ENCODE measurements at places on chromosomes 3 and 15.

DNA sequence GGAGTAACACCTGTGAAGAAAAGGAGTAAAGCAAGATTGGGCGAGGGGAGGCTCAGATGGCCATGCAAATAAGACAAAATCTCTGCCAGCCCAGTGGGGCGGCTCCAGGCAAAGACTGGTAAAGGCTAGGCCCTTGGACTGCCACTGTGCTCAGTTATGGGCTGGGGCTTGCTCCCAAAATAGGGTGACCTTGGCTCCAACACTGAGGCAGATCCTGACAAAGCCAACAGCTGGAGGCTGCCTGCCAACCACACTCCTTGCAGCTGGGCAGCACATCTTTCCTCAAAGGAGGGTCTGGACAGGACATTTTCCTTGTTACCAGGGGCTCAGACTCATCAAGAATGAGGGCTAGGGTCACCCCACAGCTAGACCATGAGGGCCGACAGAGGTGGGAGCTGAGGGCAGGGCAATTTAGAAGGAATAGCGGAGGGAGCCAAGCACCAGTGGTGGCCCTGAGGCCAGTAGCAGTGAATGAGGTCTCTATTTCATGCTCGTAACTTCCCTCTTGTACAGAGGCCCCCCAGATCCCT lies 86.1 kb downstream of the CHRD start:
- H3K27ac ChIP-seq: no peak overlapping the region
- DNase-seq: no peak
- peaks cover 4% of the 10 kb centered on the region for H3K4me1 ChIP-seq
- H3K4me3 ChIP-seq: no peak overlapping the region
- no peaks in the 10 kb centered on the region for H3K36me3 ChIP-seq

DNA sequence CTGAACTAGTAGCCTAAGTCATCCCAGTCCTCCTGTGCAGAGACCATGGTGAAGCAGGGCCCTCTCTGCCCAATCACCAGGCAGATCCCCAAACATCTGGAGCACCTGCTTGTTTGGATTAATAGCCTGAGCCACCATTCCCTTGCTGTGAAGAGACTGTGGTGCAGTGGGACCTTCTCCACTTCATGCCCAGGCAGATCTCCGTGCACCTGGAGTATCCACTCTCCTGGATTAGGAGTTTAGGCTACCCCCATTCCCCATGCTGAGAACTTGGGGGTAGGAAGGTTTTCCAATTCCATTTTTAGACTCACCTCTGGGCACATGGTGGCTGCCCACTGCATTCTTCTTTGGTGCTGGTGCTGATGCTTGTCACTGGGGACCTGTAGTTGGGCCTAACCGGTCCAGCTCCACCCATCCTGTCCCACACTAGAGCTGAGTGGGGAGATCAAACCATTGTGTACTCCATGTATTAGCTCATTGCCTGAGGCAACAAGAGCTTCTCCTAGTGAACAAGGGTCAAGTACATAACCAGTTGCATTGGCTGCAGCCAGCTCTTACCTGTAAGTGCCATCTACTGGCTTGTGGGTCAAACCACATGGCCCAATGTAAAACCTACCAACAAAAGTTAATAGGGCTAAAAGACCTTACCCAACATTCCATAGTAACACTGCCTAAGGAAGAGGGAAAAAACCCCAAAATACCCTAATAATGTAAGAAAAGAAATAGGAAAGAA lies 382.5 kb upstream of the CBLB start:
- peaks cover 16% of the 10 kb centered on the region for H3K36me3 ChIP-seq
- H3K4me1 ChIP-seq: peaks cover 16% of the 10 kb centered on the region
- H3K27me3 ChIP-seq: no peaks in the 10 kb centered on the region
- H3K27ac ChIP-seq: no peak overlapping the region
- DNase-seq: no peak

GRCh38 chr3:105719791-105720190 lies 149.0 kb downstream of the CBLB start:
- H3K27ac ChIP-seq: peak overlapping the region; percentile 57
- peaks cover 24% of the 10 kb centered on the region for H3K4me1 ChIP-seq
- H3K4me3 ChIP-seq: no peak overlapping the region
- no peaks in the 10 kb centered on the region for H3K27me3 ChIP-seq

GRCh38 chr3:126578702-126579101 lies 20.0 kb upstream of the C3orf22 start:
- DNase-seq: no peak
- H3K4me3 ChIP-seq: no peak overlapping the region
- H3K27ac ChIP-seq: no peak overlapping the region
- H3K36me3 ChIP-seq: no peaks in the 10 kb centered on the region
- peaks cover 17% of the 10 kb centered on the region for H3K27me3 ChIP-seq

- peaks cover 4% of the 10 kb centered on the region for H3K27me3 ChIP-seq
- H3K27ac ChIP-seq: no peak overlapping the region
- H3K36me3 ChIP-seq: peaks cover 4% of the 10 kb centered on the region
- H3K4me1 ChIP-seq: peaks cover 15% of the 10 kb centered on the region
Observed at GRCh38 chr3:4938281-4938982, 40.8 kb upstream of the BHLHE40 start.

GRCh38 chr3:64368257-64369020 lies 143.2 kb upstream of the PRICKLE2 start:
- H3K4me3 ChIP-seq: no peak overlapping the region
- no peak for DNase-seq
- peaks cover 5% of the 10 kb centered on the region for H3K27me3 ChIP-seq
- no peaks in the 10 kb centered on the region for H3K4me1 ChIP-seq
- no peaks in the 10 kb centered on the region for H3K36me3 ChIP-seq

All from activated CD4-positive, alpha-beta T cell treated with anti-CD3 and anti-CD28 coated beads, Interleukin-2, amount 10 ng/mL, durations not matched to agents 7 days and 5 days (primary cell).